ENCODE measurements at places on chromosomes 1 and 21.

DNA sequence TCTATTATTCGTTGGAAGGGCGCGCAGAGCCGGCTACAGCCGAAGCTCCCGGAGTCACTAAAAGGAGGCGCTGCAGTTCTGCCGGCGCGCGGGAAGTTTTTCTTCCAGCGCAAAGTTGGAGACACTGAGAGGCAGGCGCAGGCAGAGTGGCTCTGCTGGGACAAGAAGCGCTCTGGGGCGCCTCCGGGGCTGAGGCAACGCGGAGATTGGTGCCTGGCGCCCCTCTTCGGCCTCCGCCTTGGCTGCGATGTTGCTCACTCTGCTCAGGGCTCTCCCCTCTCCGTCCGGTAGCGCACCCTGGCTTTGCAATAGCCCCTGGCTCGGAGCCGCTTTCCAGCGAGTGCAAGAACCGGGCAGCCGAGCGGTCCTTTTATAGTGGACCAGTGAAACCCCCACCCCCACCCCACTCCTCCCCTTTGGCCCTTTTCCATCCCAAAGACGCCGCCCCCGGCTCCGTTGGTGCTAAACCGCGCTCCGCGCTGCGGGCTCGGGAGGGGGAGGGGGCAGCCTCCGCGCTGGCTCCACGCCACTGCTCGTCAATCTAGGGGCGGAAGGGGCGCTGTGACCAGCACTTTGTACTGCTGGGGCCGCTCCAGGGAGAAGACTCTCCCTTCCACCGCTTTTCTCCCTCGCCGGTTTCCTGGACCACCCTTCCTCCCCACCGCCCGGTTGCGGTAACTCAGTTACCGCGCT is at the start of gene ADAMTS1:
TSS of gene ADAMTS1 (minus strand) at position 344 of the 693 bp plus-strand sequence. CDS start 455 bp downstream, outside the sequence.
- peak; percentile 85 for DNase-seq

GRCh38 chr1:4408380-4408779 is 246.0 kb upstream of the AJAP1 start:
- DNase-seq: no peak

DNA sequence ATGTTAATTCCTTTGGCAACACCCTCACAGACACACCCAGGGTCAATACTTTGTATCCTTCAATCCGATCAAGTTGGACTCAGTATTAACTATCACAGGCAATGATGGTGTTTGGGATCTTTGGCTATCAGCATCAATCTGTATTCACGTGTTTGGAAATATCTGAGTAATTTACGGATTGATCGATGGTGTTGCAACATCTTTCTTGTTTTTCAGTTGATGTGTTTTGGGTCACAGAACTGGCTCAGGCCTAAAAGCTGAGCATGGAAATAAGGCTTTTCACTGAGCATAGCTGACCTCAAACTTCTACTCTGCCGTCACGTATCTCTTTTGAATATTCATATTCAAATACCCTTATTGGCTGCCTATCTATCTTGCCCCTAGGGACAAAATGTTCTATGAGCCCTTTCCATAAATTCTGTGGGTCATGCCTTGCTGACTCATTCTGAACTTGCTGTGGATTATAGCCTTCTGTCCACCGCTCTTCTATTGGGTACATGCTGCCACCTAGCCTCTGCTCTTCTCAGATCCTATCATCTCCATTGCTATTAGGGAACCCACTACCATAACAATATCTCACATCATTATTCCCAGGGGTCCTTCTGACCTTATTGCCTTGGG is 156.0 kb downstream of the PDE4B start:
- DNase-seq: no peak

- no peak for DNase-seq
These were observed 70.6 kb upstream of the PTGFR start for GRCh38 chr1:78420181-78420580.

DNA sequence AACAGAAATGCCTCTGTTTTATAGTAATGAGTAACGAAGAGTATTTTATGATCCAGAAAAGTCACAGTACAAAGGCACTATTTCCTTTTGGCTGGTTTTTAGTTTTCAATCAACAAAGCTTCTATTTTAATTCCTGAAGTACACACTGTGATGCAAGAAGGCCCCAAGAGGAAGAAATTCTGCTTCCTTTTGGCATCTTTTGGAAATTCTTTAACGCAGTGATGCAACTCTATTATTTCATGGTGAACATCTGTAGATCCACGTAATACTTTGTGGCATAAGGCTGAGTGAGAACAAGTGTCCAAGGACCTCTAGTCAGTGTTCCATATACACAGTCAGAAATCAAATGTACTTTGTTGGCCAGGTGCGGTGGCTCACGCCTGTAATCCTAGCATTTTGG is 137.5 kb downstream of the TGFB2 start:
- DNase-seq: no peak

DNA sequence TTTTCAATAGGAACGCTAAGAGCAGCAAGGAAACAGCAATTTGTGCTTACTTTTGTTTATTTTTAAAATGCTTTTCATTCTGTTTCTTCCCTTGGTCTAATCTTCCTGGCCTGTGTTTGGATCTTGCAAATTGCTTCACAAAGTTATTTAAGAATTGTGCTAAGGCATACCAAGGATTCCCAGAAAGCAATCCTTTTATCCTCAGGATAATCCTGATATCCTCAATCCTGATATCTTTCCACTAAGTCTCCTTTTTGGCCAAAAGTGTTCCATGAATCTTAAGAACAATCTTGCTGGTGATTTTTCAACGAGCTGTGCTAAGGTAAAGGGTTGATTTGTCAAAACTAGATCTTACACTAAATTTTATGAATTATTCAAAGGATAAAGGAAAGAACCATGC is 1577.9 kb downstream of the PLA2G4A start:
- DNase-seq: no peak

DNA sequence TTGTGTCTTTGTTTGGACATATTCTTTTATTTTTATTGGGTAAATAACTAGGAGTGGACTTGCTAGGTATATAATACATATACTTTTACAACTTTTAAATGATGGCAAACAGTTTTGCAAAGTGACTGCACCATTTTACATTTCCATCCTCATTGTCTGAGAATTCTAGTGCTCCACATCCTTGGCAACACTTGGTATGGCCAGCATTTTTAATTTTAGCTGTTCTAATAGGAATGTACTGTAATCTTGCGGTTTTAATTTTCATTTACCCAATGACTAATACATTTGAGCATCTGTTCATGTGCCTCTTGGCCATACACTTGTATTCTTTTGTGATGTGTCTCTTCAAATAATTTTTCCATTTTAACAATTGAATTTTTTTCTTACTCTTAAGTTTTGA is 37.0 kb upstream of the ATP6V1G3 start:
- DNase-seq: no peak

- DNase-seq: no peak
These were observed 260.3 kb upstream of the SGIP1 start for GRCh38 chr1:66273656-66274055.

DNA sequence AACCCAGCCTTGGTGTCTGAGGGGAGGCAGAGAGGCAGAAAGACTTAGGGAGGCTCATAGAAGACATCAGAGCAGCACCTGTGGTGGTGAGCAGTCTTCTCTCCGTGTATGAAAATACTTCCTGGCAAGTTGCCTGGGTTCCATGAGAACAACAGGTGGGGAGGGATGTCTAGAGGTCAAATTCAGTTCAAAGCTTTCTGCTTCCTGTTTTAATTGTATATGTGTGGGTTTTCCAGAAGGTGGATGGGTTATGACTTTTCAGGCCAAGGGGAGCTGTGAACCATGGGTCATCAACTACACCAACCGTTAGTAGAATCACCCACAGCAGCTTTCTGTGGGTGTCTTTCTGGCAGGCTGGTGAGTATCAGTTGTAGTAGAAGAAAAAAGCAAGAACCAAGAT is 4.1 kb upstream of the FCRL2 start:
- DNase-seq: no peak

Data from HEK293T (cell line).